ENCODE measurements at places on chromosomes 4 and X. TPM values are rescaled to one million over a fixed set of nuclear protein-coding genes. Genes with fewer than 3 reads are reported as not detected.

Gene WWC2
- 34.0 TPM for total RNA-seq

Gene UNC5C
- 3.9 TPM for total RNA-seq

Gene ADGRG2
- under 0.01 TPM for total RNA-seq

Gene UCHL1
- 397 TPM for total RNA-seq

Gene DUX4
- total RNA-seq = not detected

Gene GPRIN3
- under 0.01 TPM for total RNA-seq

Gene RHOXF2
- not detected for total RNA-seq

Gene HSFX3
- not detected for total RNA-seq

Gene ADAMTS3
- total RNA-seq = 2.1 TPM

Gene CFI
- 10.2 TPM for total RNA-seq

Gene PCDH11X
- not detected for total RNA-seq

Gene UGT2A1
- total RNA-seq = not detected

Gene GAGE12H
- total RNA-seq = not detected

Gene SPANXA1
- total RNA-seq = not detected

Gene NXF3
- total RNA-seq = not detected

Gene REELD1
- not detected for total RNA-seq

Gene RAB28
- 17.7 TPM for total RNA-seq

Gene AREG
- 1.5 TPM for total RNA-seq

Gene NUDT10
- 1.8 TPM for total RNA-seq

Gene TTC29
- total RNA-seq = not detected

Gene XIAP
- 37.0 TPM for total RNA-seq

Gene FDCSP
- total RNA-seq = not detected

Gene CLNK
- not detected for total RNA-seq

Gene JCHAIN
- total RNA-seq = 14.1 TPM

Gene SSX4
- total RNA-seq = not detected

Gene MAGEB4
- total RNA-seq = not detected

Gene UGT8
- total RNA-seq = not detected

Gene SH3D19
- total RNA-seq = 31.4 TPM

Gene TECRL
- not detected for total RNA-seq

Gene TLR1
- 1.3 TPM for total RNA-seq

Gene TBX22
- total RNA-seq = not detected

Gene CCKAR
- total RNA-seq = under 0.01 TPM

Gene PCDH10
- total RNA-seq = 0.66 TPM

Gene RTL9
- total RNA-seq = 0.17 TPM

Gene LARP1B
- 18.5 TPM for total RNA-seq

Gene SYTL4
- total RNA-seq = 4.6 TPM

Gene SOWAHD
- 0.26 TPM for total RNA-seq

Gene ENPEP
- 0.51 TPM for total RNA-seq

Gene AFM
- not detected for total RNA-seq

Gene TMEM192
- 4.1 TPM for total RNA-seq

Gene PF4V1
- not detected for total RNA-seq

Gene SHROOM4
- 0.50 TPM for total RNA-seq

Gene SPANXC
- total RNA-seq = not detected

Gene RHOXF2B
- total RNA-seq = not detected

Gene ATOH1
- not detected for total RNA-seq

Gene CITED1
- 0.17 TPM for total RNA-seq

Gene PAGE4
- total RNA-seq = not detected

Gene PDGFC
- 67.3 TPM for total RNA-seq

Gene TCEAL6
- not detected for total RNA-seq

Gene IDH3G
- total RNA-seq = 37.8 TPM
